ENCODE measurements at places on chromosomes 16 and 17.

DNA sequence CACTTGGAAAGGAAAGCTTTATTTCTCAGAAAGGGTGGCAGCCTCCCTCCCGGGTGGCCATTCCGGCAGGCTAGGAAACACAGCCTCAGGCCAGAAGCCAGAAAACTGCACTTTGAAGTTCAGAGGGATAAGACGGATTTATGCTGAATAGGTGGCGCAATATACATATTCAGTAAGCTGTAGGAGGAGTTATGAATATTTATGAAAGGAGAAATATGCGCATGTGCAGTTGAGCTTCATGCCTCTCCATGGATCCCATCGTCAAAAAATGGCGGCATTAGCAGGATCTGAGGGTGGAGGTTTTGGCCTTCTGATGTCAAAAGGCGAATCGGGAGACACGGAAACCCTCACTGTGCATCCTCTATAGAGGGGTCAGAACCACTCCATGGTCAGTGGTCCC, 82.3 kb downstream of the KATNIP start:
- DNase-seq, result no peak

- no peak for DNase-seq
Observed at GRCh38 chr17:75371981-75372380, 33.5 kb downstream of the GRB2 start.

DNA sequence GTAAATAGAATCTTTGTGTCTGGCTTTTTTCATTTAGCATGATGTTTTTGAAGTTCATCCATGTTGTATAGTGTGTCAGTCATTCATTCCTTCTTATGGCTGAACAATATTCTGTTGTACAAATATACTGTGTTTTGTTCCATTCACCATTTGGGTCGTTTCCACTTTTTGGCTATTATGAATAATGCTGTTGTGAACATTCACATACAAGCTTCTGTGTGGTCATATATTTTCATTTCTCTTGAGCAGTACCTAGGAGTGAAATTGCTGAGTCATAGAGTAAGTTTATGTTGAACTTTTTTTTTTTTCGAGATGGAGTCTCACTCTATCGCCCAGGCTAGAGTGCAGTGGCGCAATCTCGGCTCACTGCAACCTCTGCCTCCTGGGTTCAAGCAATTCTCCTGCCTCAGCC, 32.3 kb upstream of the TAOK1 start:
- no peak for DNase-seq

DNA sequence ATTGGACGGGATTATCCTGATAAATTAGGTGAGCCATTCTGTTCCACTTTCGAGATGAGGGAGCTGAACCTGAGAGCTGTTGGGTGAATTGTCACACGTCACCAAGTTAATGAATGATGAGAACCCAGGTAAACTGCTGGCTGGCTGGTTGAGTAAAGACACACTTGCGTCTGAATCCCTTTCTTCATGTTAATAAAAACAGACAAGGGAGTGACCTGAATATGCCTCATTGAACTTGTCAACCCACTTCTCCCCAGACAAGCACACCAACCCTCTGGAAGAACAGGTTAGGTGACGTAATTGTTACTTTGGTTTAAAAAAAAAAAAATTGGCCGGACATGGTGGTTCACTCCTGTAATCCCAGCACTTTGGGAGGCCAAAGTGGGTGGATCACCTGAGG, 400.9 kb upstream of the CDH5 start:
- no peak for DNase-seq

GRCh38 chr16:26963109-26963508, 103.6 kb upstream of the C16orf82 start:
- no peak for DNase-seq

- DNase-seq, result no peak
Observed at GRCh38 chr16:15415511-15415985, 18.8 kb upstream of the BMERB1 start.

DNA sequence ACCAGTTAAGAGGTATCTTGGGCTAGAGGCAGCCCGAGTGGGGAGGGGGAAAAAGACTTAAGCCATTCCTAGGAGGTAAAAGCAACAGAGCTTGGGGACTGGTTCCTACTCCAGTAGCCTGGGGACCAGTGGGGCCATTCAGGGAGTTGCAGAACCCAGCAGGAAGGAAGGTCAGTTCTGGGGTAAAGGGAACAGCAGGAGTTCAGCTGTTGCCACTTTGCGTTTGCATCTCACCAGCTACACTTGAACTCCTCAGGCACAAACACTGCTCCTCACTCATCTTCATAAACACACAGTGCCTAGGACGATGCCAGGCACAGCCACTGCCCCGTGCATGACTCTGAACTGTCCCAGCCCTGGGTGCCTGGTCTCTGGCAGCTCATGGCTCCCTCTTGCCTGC, 4.0 kb downstream of the HAP1 start:
- no peak for DNase-seq

- DNase-seq, result no peak
Observed at GRCh38 chr17:45992904-45993303, 6.1 kb upstream of the STH start.

DNA sequence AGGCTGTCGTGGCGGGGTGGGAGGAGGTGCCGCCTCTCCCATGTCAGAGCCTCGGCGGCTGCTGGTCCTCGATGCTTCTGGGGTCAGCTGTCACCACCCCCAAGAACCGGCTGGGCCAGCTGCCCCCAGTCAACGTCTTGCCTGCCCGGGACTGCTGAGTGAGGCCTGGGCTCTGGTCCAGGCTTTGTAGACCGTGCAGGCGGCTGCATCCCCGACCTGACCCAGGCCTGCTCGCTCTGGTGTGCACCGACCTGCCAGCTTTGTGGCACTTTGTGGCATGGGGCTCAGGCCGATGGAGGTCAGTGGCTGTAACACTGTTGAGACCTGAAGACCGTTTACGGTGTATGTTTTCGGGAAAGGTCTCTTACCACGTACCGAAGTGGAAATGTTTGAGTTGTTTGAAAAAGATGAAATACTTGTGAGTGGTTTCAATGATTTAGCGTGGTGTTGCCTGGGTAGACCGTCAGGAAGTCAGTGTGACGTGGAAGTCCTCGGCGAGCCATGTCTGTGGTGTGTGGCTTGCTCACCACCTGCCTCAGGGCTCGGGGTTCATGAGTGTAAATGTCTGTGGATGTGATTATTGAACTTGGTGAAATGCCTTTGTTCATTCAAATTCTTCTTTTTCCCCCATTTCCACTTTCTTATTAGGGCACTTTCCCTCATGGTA, 53.2 kb upstream of the ZNF750 start:
- no peak for DNase-seq

DNA sequence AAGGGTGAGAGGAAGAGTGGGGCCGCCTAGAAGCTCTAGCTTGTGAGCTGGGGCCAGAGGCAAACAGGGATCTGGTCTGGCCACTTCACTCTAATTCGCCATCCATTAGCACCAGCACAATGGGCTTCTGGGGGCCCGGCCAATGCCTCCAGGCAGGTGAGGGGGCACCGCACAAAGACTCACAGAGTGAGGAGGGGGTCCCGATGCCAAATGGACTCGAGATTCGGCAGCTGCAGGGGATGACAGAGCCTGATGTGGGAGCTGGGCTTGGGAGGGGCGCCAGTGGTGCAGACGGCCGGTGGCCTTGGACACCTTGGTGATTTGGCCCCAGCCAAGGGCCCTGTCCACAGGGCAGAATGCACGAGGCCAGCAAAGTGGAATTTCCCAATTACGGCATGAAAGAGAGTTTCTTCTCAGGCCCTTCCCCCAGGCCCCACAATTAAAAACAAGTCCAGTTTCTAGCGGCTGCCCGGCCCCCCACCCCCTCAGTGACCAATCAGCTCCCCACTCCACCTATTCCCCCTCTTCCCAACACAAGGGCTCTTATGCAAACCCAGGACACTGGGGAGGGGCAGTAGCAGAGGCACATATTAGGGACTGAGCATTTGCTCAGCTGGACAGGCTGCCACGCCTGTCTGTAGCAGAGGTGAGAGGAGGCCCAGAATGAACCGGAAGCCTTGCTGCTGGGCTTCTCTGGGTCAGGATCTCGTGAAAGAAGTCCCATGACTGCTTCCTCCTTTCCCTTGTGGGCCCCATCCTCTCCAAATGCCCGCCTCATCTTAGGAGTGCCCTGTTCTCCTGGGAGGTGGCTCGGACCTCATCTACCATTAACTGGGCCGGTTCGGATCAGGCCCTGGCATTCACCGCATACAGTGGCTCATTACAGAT, 39.4 kb upstream of the MTSS2 start:
- no peak for DNase-seq

All from cerebellar nuclear complex (tissue), 1 donor.